Progenitor cell of endocrine pancreas (in vitro differentiated cells): ENCODE measurements at places on chromosomes 2 and 18. TPM values are rescaled to one million over a fixed set of nuclear protein-coding genes. Genes with fewer than 3 reads are reported as not detected.

DNA sequence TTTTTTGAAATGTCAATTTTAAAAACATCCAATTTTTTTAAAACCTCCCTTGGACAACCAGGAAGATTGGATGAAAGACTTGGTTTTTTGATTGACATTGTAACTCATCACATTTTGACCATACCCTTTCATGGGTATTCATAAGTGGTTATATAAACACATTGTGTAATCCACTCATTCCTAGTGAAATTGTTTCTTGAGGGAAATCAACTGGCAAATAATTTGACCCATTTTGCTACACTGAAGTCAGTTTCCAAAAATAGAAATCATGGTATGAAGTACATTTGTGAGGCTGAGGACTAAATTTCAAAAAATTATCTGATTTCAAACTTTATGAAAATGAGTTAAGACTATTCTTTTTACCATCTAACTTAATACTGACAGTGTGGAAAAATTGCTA, 31.5 kb downstream of the FBXO48 start:
- H3K27me3 ChIP-seq = peaks cover 27% of the 10 kb centered on the region
- H3K4me1 ChIP-seq = peaks cover 8% of the 10 kb centered on the region
- no peak overlapping the region for H3K4me3 ChIP-seq
- no peak for DNase-seq

GRCh38 chr2:46674488-46674887, 195.1 kb downstream of the TMEM247 start:
- H3K4me1 ChIP-seq = no peaks in the 10 kb centered on the region
- H3K36me3 ChIP-seq = no peaks in the 10 kb centered on the region
- H3K4me3 ChIP-seq = no peak overlapping the region
- DNase-seq = no peak
- no peak overlapping the region for H3K27ac ChIP-seq

The POTEC gene
- not detected in 2 replicates for total RNA-seq

DNA sequence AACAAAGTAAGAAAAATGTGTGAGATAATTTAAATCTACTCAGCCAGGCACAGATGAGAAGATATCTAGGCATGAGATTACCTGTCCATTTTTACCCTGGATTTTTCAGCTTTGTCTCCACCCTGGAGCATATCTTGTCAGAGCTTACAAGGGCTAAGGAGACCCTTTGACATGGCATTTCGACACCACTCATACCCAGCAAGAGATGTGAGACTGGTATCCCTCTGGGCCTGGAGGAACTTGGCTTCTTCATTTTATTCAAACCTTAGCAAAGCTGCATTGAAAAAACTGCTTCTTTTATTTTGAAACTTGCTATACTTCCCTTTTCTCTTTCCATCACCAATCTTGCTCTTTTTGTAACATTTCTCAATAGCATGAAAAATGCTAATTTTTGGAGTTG, 194.9 kb upstream of the HNMT start:
- no peak overlapping the region for H3K27ac ChIP-seq
- no peaks in the 10 kb centered on the region for H3K36me3 ChIP-seq
- H3K27me3 ChIP-seq = no peaks in the 10 kb centered on the region
- H3K4me1 ChIP-seq = peaks cover 3% of the 10 kb centered on the region

- peaks cover 1% of the 10 kb centered on the region for H3K36me3 ChIP-seq
- DNase-seq = no peak
- H3K4me1 ChIP-seq = no peaks in the 10 kb centered on the region
- H3K27me3 ChIP-seq = no peaks in the 10 kb centered on the region
- H3K4me3 ChIP-seq = no peak overlapping the region
These were observed 17.4 kb downstream of the GPR45 start for GRCh38 chr2:105258835-105259350.

- no peaks in the 10 kb centered on the region for H3K36me3 ChIP-seq
- H3K4me1 ChIP-seq = peaks cover 9% of the 10 kb centered on the region
- no peak overlapping the region for H3K4me3 ChIP-seq
- no peak overlapping the region for H3K27ac ChIP-seq
- peak; percentile 50 for DNase-seq
These were observed 82.2 kb downstream of the CELF4 start for GRCh38 chr18:37483221-37483971.

The C2orf80 gene
- not detected in 2 replicates for total RNA-seq

The IHH gene
- 17.3 and 24.1 TPM in 2 replicates for total RNA-seq

The ZSWIM2 gene
- total RNA-seq = not detected in 2 replicates
